ENCODE measurements at places on chromosomes 2 and 18.
A peak's percentile ranks its signal among the peaks of the same experiment; 100 is the strongest.

DNA sequence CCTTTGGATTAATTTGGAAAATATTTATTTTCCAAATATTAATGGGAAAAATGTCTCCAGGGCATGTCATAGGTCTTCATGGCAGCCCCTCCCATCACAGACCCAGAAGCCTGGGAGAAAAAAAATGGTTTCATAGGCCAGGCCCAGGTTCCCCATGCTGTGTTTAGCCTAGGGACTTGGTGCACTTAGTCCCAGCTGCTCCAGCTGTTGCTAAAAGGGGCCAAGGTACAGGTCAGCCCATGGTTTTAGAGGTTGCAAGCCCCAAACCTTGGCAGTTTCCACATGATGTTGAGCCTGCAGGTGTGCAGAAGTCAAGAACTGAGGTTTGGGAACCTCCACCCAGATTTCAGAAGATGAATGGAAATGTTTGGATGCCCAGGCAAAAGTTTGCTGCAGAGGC lies 309.6 kb downstream of the SOCS6 start:
- DNase-seq, result no peak

- DNase-seq, result no peak
These were observed 17.9 kb downstream of the KCNG2 start for GRCh38 chr18:79815657-79816056.

GRCh38 chr2:37851828-37852584 lies 73.1 kb upstream of the RMDN2 start:
- DNase-seq, result no peak

- no peak for DNase-seq
These were observed 438.1 kb upstream of the DSEL start for GRCh38 chr18:67954594-67954993.

GRCh38 chr2:102932501-102932900 lies 170.7 kb downstream of the TMEM182 start:
- peak; percentile 26 for DNase-seq
